ENCODE measurements at places on chromosomes 7 and 10. TPM values are rescaled to one million over a fixed set of nuclear protein-coding genes. Genes with fewer than 3 reads are reported as not detected.

The RTKN2 gene
- total RNA-seq: 8.4 TPM

DNA sequence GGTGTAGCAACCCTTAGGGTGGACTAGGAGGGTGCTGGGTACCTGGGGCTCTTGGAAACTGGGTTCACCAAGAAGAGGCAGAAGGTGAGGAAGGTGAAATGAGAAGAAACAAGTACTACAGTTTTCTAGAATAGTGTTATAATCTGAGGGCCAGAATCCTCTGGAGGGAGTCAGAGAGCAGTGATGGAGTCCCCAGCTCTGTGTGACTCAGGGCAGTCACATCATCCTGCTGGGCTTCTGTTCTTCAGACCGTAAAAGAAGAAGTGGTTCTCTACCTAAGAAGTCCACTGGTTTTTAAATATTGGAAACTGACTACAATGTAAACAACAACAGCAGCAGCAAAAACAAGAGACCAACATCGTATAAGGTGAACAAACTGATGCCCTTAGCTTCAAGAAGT, 197.3 kb downstream of the PRPF18 start:
- peak; percentile 30 for DNase-seq

GRCh38 chr10:128540128-128540762, 414.0 kb upstream of the MKI67 start:
- DNase-seq: no peak

DNA sequence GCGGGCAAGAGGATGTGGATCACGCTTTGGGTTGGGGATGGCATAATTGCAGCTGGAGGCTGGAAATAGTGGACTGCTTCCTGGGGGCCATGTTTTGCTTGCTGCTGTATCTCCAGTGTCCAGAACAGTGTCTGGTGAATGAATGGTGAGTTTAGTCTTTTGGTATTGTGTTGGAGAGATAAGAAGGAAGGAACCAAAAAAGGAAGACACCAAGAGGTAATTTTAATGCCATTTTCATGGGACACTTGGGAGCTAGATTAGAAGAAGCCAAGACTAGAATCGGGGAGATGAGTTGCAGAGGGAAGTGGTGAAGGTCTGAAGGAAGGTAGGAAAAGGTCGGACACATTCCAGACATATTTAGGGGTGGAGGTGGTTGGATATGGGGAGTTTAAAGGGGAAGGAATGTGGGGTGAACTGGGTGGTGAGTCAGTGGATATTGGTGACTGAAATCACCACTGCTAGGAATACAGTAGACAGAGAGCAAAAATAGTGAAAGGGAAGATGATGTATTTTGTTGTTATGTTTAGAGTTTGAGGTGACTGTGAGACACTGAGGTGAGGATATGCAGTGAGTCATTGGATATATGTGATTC, 76.7 kb downstream of the CCNY start:
- DNase-seq: peak; percentile 85

The SH2D4B gene
- not detected for total RNA-seq

The SLC18A3 gene
- 4.6 TPM for total RNA-seq

The NPC1L1 gene
- total RNA-seq: 0.07 TPM

DNA sequence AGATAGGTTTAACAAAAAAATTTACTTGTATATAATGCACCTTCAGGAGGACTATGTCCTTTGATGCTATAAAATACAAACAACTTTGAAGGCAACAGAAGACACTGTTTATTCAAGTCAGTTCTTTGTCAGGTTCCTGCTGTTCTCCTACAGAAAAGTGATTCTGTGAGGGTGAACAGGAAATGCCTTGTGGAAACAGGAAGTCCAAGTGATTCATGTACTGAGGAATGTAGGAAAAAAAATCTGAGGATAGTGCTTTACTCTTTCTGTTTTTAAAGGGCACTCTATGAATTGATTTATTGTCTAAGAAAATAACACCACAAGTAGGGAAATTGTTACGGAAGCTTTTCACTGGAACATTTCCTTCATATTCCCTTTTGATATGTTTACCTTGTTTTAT, 171.9 kb downstream of the HDAC9 start:
- DNase-seq: peak; percentile 69

DNA sequence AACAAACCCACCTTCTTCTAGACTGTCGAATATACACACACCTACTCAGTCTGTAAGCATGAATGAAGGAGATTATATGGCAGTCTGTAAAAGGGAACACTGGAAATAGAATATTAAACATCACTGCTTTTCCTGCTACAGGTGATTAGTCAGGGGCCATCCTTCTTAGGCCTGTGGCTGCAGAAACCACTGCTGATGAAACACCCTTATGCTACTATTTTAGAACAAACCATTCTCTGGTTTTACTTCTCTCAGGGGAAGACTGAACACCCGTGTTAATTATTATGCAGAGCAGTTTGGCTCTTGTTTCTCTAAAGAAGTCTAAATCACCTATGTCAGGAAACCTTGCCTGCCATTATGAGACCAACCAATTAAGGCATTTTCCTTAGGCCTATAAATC, 351.1 kb upstream of the KLF6 start:
- no peak for DNase-seq

GRCh38 chr7:8605221-8605620, 171.8 kb downstream of the NXPH1 start:
- no peak for DNase-seq

The INTS15 gene
- total RNA-seq: 18.6 TPM

GRCh38 chr10:60896810-60897209, 47.2 kb downstream of the RHOBTB1 start:
- DNase-seq: peak; percentile 46

DNA sequence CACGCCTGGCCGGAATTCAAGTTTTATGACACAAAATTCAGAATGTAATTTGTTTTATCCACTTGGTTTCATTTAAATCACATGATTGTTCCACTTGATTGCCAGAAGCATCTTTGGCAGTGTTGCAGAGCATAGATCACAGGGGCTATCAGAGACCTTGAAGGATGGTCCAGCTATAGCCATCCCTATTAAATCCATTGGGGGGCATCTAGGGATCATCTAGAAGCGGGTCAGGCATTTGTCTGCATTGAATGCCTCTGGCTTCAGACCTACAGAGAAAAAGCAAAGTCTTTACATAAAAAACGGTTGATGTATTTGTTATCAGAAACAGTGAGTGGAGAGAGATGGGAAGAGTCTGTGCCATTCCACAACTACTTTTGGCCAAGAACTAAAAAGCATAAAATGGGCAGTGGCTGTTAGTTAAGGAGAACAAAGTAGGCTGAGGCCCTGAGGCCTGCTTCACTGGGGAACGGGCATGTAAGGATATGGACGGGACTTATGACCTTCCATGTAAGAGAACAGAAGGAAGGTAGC, 146.3 kb downstream of the NXPH1 start:
- DNase-seq: no peak

The ARHGEF5 gene
- total RNA-seq: 9.3 TPM

- DNase-seq: no peak
These were observed 34.4 kb upstream of the PNLIP start for GRCh38 chr10:116511365-116511764.

The FAM185A gene
- total RNA-seq: 4.6 TPM

DNA sequence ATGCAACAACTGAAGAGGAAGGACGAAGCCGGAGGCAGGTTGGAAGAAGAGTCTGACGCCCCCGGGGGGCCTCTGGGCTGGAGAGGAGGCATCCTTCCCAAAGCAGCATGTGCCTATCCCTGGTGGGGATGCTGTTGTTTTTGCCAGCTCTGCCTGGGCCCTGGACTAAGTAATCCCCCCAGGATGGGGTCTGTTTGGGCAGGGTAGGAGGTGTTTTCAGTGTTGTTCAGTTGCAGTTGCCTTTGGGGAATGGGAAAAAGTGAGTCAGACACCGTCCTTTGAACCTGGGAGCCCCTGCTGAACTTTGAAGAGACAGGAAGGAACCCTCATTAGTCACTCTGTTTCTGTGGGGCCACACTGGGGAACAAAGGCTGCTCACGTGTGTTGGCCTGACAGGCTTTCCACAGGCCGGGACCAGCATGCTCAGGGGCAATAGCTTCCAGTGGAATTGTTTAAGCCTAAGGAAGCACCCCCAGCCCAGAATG, 35.2 kb upstream of the GDF10 start:
- no peak for DNase-seq

DNA sequence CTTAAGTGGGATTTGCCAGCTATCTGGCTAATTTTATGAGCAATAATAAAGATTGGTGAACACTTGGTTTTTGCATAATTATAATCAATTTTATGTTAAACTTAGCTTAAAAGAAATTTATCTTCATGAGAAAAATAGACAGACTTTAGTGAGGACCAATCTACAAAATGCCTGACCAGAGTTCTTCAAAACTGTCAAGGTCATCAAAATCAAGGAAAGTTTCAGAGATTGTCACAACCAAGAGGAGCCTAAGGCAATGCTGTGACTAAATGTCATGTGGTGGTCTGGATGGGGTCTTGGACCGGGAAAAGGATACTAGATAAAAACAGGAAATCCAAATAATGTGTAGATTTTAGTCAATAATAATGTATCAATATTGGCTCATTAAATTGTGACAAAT, 17.7 kb upstream of the FAM170B start:
- DNase-seq: no peak

GRCh38 chr10:126208726-126209302, 179.5 kb downstream of the ADAM12 start:
- peak; percentile 69 for DNase-seq

DNA sequence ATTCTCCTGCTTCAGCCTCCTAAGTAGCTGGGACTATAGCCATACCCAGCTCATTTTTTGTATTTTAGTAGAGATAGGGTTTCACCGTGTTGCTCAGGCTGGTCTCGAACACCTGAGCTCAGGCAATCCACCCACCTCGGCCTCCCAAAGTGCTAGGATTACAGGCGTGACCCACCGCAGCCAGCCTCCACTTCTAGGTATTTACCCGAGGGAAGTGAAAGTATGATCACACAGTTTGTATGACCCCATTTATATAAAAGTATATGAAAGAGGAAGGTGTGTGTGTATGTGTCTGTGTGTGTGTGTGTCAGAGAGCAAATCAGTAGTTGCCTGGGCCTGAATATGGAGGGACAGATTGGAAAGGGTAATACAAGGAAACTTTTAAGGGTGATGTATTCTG, 2.0 kb upstream of the PURB start:
- no peak for DNase-seq

DNA sequence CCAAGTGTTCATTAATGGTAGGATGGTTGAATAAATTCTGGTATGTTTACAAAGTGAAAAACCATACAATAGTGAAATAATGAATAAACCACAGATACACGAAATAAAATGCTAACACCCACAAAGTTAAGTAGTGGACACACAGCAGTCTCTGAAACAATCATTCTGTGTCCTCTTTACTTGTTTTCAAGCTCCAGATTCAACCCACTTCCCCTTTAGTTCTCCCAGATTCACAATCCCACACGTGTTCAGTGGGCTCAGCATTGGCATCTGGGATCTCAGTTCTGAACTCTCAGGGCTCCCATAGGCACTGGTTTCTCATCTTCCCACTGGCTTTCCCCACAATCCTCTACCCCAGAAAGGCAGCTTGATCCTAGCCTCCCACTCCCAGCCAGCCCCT, 44.9 kb downstream of the SEM1 start:
- DNase-seq: no peak

DNA sequence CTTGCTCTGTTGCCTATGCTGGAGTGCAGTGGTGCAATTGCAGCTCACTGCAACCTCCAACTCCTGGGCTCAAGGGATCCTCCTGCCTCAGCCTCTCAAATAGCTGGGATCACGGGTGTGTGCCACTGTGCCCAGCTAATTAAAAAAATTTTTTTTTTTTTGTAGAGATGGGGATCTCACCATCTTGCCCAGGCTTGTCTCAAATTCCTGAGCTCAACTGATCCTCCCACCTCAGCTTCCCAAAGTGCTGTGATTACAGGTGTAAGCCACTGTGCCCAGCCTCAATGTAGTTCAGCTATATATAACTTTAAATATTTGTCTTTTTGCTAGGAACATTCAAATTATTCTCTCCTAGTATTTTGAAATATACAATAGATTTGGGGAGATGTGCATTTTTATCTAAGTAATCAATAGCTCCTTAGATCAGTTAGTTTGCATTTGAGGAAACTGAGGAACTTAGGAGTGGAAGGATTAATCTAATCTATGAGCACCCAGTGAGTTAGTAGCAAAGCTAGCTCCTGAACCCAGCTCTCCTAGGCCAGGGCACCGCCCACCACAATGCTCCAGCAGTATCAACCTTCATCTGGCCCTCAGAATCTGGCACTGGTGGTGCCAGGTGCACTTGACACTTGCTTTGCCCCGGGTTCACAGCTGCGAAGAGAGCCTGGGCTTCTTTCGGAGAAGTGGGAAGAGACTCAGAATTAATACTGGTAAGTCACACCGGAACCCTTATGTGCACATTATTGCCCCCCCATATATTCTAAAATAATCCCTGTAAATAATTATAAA, 5.9 kb upstream of the LRMDA start:
- no peak for DNase-seq

The TMEM139 gene
- total RNA-seq: not detected

The FANK1 gene
- 9.7 TPM for total RNA-seq

DNA sequence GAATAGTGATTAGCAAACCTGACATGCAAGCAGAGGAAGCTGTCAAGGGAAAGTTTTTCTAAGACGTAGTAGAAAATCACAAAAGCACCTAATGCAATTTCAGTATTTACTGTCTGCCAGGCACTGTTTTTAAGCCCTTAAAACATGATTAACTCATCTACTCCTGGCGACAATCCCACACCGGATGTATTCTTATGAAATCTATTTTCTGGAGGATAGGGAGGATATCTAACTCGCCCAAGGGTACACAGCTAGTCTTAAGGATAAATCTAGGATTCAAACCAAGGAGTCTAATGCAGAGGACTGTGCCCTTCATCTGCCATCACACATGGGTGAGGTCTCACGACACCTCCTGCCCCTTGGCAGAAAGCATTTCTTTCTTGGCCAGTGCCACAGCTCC, 47.8 kb upstream of the FIGNL1 start:
- no peak for DNase-seq

- no peak for DNase-seq
These were observed 120.0 kb upstream of the TCERG1L start for GRCh38 chr10:131431533-131431932.

The HOXA4 gene
- total RNA-seq: not detected

GRCh38 chr10:13711291-13711690, 124.5 kb downstream of the PRPF18 start:
- no peak for DNase-seq

- DNase-seq: no peak
These were observed 1.8 kb downstream of the UFSP1 start for GRCh38 chr7:100887516-100888290.

The ZNF518A gene
- 19.3 TPM for total RNA-seq

DNA sequence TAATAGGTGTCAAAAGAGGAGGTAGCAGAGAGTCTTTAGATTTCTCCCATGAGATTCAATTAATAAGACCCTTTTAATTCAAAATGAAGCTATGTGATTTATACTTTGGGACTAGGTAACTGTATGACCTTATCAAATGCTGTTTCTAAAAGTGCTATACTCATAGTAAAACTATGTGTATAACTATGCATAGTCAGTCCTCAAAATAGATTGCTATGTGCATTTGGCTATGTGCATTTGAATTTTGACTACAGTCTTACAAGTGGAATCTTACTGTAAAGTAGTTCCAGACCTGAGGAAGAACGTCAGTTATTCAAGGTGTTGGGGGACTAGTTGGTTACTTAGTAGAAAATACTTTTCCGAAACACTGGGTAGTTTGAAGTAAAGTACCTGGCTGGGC, 36.9 kb downstream of the ADD3 start:
- peak; percentile 57 for DNase-seq
